ENCODE measurements at places on chromosomes 6 and 20. TPM values are rescaled to one million over a fixed set of nuclear protein-coding genes. Genes with fewer than 3 reads are reported as not detected.

The GMPR gene
- total RNA-seq, result 0.96 TPM

The TP53TG5 gene
- total RNA-seq, result not detected

The WTAP gene
- total RNA-seq, result 86.9 TPM

The ULBP1 gene
- 6.0 TPM for total RNA-seq

The CAGE1 gene
- total RNA-seq, result not detected

The PRDM13 gene
- not detected for total RNA-seq

DNA sequence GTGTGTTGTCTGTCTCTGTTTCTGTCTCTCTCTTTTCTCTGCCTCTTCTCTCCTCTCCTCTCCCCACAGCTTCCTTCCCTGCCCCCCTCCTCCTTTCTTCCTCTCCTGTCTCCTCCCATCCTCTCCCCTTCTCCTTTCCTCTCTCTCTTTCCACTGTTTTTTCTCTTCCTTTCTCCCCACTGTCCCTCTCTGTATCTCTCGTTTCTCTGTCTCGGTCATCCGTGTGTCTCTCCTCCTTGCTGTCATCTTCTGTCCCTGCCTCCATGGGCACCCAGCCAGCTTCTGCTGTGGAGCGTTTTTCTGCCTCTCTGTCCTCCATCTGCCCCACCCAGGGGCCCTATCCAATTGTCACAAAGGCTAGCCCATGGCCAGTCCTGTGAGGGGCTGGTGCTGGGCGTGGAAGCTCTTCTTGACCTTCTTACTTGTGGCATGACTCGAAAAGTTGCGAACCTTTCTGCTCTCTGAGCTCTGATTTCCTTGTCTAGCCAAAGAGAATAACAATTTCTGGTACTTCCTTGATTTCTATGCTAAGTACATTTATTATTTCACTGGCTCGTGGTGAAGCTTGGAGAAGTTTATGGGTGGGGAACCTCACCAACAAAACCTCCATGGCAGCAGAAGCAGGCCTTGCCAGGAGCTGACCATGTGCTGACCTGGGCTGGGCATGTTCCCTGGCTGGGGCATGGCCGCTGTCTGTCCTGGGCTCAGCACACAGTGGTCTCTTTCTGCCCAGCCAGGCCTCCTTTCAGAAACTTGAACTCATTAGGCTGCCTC is 69.3 kb downstream of the CEBPB start:
- no peak for DNase-seq

DNA sequence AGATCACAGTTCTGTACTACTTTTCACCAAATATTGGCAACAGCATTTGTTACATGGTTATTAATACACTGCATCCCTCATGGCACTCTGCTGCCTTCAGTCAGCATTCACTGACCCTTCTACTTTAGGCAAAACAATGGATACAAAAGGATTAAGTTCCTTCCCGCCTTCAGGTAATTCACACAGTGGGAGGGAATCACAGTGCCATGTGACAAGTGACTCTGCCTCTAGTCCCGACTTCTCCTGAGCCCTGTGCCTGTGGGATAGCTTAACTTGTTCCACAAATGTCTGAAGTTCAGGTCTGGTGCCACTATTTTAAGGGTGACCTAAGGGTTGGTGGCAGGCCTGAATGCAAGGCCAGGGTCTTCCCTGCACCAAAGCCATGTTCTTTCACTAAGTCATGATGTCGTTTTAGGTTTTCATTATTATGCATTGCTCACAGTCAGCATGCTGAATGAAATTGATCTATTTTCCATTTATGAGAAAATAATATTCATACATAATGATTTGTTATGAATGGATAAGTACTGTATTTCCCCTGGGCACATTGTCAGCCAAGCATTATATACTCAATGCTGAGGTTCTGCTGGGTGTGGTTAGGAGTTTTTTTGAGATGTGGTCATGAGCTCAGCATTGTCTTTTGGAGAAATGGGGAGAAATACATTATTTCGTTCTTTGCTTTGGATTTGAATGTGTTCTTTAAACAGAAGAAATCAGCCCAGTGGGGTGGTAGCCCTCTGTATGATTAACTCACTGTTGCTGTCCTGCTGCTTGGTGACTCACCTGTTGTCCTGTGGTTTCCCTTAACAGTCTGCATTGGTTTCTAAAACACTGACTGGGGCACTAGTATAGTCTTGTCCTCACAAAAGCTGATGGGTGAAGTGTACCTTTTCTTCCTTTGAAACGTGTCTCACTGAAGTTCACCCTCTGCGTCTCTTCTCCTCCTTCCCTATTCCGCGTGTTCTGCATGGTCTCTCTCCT is 66.4 kb downstream of the AFDN start:
- peak; percentile 61 for DNase-seq

DNA sequence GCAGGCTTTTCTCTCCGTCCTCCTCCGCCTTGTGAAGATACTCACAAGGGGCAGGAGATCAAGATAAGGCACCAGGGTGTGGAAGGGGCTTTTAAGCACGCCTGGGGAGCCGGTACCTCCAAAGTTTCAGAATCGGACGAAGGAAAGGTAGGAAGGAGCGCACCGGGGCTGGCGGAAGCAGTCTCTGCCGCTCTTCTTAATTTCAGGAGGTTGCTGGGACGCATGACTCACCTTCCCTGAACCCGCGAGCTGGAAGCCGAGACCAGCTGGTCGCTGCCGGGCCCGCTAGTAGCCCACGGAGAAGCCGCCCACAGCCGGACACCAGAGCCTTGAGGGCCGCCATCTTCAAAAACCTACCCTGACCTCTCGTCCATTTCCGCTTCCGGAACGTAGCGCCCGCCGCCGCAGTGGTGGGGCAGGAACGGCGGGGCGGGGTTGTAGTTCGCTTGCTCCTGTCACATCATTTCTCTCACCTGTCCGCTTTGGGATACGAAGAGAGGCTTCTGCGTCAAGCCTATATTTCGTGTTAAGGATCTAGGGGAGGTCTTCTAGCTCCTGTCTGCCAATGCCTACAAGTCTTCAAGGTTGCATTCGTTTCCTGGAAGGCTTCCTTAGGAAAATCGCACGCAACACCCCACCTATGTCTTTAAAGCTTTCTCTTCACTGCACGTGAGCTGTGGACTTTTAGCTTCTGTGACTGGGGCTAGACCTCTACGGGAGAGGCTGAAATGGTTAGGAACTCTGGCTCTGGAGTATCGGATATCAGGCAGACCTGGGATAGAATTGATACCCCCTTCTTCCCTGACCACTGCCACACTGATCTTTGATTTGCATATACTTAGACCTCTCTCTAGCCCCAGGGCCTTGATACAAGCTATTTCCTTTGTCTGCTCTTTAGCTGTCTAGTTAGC is at the start of gene MRPS18A:
Gene MRPS18A (minus strand): TSS at position 355 of the 911 bp plus-strand sequence. CDS start 12 bp downstream, at position 343.
- peak; percentile 38 for DNase-seq

- DNase-seq, result no peak
Measured at GRCh38 chr6:15256538-15257271, 10.8 kb downstream of the JARID2 start.

GRCh38 chr20:32447136-32448027 is 89.3 kb downstream of the ASXL1 start:
- DNase-seq, result no peak

DNA sequence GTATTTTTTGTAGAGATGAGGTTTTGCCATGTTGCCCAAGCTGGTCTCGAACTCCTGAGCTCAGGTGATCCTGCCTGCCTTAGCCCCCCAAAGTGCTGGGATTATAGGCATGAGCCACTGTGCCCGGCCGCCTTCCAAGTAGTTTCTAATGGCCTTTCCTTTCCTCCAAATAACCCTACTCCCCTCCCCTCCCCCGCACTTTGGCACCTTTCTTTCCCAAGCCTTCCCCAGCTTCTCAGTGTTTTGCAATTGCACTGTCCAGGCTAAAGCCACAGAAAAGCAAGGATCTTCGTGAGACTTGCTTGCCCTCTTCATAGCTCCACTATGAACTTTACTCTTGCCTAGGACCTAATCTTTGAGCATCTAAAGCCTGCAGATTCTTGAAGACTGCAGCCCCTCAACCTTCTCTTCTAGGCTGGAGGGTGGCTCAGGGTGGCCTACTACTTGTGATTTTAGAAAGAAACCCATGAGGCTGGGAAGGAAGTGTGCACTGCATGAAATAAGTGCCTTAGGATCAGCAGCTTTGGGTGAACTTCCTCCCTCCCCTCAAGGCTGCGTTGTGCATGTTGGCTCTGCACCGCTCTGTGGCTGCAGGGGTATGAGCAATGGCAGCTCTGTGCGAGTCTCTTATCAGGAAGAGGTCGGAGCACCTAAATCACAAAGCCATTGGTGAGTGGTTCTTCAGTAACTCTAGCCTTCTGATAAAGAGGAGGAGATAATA is 152.4 kb upstream of the SNX9 start:
- DNase-seq, result no peak

DNA sequence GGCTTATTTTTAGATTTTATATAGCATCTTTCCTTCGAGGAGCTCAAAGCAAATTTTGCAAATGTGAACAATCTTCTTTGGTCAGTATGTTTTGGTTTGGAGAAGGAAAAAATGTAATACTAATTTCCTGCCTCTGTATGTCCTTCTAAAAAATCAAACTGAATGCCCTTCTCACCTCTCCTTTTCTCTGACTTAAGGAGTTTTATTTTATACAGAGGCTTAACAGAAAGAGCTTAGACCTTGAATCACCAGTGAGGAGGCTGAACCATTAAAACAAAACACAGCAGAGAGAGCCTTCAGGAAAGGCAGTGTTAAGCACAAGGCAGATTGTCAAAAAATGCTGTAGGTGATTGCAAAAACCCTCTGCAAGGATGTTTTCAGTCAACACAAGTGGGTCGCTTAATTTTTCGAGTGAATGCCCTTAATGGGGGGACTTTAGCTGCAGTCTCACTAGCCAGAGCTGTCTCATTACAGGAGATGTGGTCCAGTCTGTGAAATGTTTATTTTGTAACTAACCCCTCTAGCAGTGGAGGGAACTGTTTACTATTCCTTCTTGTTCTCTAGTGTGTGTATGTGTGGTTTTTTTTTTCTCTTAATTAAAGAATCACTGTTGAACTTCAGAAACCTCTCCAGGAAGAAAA is 481.3 kb upstream of the CITED2 start:
- no peak for DNase-seq

DNA sequence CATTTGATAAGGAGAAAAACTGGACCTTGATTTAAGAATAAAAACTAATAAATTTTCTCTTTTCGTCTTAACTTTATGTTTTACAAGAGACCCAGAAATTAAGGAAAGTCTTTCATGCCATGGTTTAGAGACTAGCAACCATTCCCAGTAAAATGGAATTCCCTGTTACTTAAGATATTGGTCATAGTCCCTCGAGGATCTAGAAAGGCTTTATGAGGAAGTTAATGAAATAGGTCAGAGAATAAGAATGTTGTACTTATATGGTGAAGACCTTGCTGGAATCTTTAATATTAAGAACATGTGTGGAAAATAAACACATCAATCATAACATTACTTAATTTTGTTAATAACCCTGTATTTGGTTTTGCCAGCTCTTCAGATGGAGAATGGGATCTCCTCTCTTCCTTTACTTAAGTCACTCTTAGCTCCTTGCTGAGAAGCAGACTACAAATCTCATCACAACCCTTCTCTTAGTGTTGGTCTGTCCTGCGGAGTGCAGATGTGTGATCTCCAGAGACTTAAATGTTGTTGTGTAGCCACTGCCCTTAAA is 382.9 kb downstream of the QKI start:
- DNase-seq, result no peak

GRCh38 chr6:149026530-149026942 is 279.7 kb downstream of the UST start:
- no peak for DNase-seq

- DNase-seq, result no peak
Measured at GRCh38 chr6:146785001-146785585, 186.3 kb downstream of the ADGB start.

DNA sequence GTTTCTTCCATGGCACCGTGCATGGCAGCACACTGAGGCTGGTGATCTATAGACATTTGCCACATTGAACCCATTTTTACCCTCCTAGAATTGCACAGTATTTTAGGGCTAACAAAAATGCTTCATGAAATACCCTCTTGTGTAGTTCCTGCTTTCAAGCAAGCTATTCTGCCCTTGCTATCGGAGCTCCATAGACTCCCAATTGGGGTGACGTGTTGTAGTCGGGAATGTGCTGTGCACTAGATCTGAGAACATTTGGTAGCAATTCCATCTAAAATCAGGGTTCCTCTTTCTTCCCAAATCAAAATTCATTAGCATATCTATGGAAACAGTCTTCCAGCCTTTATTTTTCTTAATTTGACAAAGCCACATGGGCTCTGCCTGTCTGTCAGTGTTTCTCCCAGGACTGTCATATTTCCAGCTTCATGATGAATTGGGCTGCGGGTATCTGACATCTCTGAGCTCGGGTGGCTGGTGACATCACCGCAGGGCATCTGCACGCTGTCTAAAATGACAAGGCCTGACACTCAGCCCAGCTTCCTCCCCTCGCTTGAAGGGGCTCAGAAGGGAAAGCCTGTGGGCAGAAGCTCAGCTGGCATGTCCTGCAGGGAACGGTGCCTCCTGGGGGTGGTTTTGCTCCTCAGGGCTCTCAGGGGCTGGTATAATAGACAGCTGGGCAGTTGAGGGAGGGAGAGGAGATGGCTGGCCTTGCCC is 406.4 kb downstream of the QKI start:
- no peak for DNase-seq

GRCh38 chr6:122710908-122711635 is 68.4 kb upstream of the FABP7 start:
- no peak for DNase-seq

GRCh38 chr6:158213925-158214674 is 46.0 kb downstream of the GTF2H5 start:
- peak; percentile 41 for DNase-seq

GRCh38 chr6:95681736-95682135 is 104.4 kb downstream of the MANEA start:
- no peak for DNase-seq

DNA sequence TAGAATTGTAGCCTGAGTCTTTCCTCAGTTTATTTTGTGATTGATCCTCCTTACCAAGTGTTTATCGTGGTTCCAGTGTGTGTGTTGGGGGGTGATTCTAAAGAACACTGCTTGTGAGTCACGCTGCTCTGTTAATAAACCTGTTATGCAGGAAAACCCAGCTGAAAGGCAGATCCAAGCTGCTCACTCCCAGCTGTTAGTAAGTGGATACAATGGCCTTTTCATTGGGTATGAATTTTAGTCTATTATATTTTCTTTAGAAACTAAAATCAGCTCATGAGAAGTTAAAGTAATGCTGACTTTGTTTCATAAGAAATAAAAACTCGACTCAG is 12.2 kb upstream of the DSTN start:
- DNase-seq, result no peak

DNA sequence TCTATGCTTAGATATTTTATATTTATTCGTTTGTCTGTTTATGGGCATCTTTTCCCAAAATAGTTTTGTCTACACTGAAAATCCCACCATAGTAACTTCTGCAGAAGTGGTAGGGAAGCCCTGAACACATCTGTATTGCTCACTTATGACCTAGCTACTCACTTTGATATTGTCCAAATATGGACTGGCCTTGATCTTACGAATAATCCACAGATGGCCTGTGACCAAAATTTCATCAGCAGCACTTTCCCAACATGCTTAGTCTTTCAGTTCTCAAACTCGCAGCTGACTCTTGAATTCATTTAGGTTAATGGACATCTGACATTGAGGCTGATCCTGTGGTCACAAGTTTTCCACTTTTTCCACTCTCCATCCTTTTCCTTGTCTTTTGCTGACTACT is 80.8 kb upstream of the BEND3 start:
- DNase-seq, result no peak

DNA sequence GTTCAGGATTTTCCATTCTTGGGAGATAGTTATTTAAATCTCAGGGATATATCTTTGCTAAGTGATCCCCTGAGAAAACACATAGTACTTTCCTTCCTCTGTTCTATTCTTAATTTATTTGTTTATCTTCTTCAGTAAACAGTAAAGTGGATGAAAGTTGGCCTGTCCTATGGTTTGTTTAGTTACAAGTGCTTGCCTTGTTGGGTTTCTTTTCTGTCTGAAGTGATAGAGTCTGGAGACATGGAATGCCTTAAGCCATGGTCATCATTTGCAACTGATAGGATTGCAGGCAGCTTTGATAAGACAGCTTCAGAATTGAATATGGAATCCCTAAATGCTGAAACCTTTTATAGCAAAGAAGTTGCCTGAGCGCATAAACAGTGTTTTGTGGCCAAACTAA is 4.9 kb downstream of the ADGRG6 start:
- DNase-seq, result no peak

Data from kidney epithelial cell (primary cell).